ENCODE measurements at places on chromosomes 12 and 14. TPM values are rescaled to one million over a fixed set of nuclear protein-coding genes. Genes with fewer than 3 reads are reported as not detected.

The GLI1 gene
- total RNA-seq: 0.51 TPM

The KLRK1 gene
- 0.12 TPM for total RNA-seq

The HSPA2 gene
- 3.7 TPM for total RNA-seq

The CLEC4A gene
- total RNA-seq: 0.39 TPM

The FOXA1 gene
- total RNA-seq: not detected

The ACOT4 gene
- total RNA-seq: 0.61 TPM

All from T-helper 1 cell treated with Interleukin-12 subunit alpha and Interleukin-12 subunit beta and Interleukin-4 antibody, amounts not matched to agents 30 ng/mL and 1 ng/mL, for 36 hours (primary cell).